ENCODE measurements at places on chromosomes 12 and 14. TPM values are rescaled to one million over a fixed set of nuclear protein-coding genes. Genes with fewer than 3 reads are reported as not detected.

Gene SAMD15
- total RNA-seq: 3.6 TPM

Gene ACOT6
- not detected for total RNA-seq

Gene CMKLR1
- total RNA-seq: under 0.01 TPM

Gene ADAM21
- total RNA-seq: 1.4 TPM

Gene RILPL1
- total RNA-seq: 9.3 TPM

Gene CPM
- total RNA-seq: 5.1 TPM

Gene DLGAP5
- 18.2 TPM for total RNA-seq

Gene PLEKHG7
- not detected for total RNA-seq

Gene C12orf56
- not detected for total RNA-seq

Gene HCAR2
- total RNA-seq: not detected

Gene CLEC6A
- total RNA-seq: not detected

Measured in melanocyte of skin (primary cell).